Activated effector memory CD4-positive, alpha-beta T cell treated with Interleukin-2 at 50 U/mL for 16 hours (primary cell): ENCODE measurements at places on chromosomes 7 and 10.

GRCh38 chr7:70387217-70387616, 744.7 kb upstream of the GALNT17 start:
- no peak for DNase-seq

GRCh38 chr7:155824227-155824886, 12.1 kb upstream of the SHH start:
- no peak for DNase-seq

GRCh38 chr7:105691082-105691679, 109.9 kb upstream of the EFCAB10 start:
- peak; percentile 33 for DNase-seq

DNA sequence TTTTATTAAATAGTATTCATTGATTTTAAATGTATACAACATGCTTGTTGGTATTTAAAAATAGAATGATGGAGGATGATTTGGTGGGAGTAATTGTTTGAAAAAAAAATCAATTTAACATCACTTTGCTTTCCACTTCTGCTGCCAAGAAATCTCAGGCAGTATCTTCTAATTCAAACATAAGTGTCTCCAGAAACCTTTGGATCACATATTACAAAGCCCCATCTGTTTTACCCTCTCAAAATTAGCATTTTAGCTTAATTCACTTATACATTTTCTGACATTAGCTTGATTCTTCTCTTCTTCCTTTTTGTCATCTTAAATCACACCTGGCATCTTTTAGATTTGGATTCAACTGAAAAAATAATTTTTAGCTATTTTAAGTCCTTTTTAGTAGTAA, 72.9 kb upstream of the KMT2C start:
- no peak for DNase-seq

DNA sequence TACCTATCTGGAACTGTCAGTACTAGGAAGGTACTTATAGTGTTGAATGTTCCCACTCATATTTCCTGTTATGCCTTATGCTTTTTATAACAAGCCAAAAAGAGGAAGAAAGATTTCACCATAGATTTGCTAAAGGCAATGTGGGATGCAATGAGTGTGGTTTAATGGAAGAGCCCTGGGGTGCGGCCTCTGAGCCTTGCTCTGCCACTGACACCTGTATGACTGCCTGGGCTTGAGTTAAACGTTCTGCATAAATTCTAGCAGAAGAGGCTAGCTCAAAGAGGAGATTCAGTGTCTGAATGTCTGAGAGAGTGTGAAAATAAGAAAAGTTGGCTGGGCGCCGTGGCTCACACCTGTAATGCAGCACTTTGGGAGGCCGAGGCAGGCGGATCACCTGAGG, 143.8 kb downstream of the TPST1 start:
- DNase-seq, result no peak
